ENCODE measurements at places on chromosomes 4 and X. TPM values are rescaled to one million over a fixed set of nuclear protein-coding genes. Genes with fewer than 3 reads are reported as not detected.

DNA sequence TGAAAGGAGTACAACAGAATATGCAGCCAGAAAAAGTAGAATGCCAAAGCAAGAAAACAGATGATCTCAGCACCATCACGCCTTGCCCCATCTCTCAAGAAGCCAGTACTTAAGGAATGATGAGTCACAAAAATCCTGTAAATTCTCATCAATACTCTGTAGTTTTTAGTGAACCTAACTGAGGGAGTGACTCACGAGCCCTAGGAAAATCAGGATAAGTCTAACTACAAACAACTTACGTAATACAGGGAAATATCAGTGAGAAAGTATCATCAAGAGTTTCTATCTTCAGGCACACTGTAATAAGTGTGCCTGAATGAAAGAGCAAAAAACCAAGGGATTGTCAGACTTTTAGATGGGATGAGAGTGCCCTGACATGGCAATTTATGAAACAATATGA, 644.4 kb downstream of the STPG2 start:
- H3K27me3 ChIP-seq: no peaks in the 10 kb centered on the region
- H3K4me3 ChIP-seq: no peak overlapping the region
- DNase-seq: no peak

GRCh38 chrX:107674480-107675364, 46.4 kb downstream of the PRPS1 start:
- H3K4me3 ChIP-seq: peak overlapping the region; percentile 62
- no peaks in the 10 kb centered on the region for H3K36me3 ChIP-seq
- peak; percentile 8 for DNase-seq
- no peaks in the 10 kb centered on the region for H3K27me3 ChIP-seq
- H3K27ac ChIP-seq: peak overlapping the region; percentile 56

- peak; percentile 26 for DNase-seq
- peak overlapping the region; percentile 89 for H3K4me3 ChIP-seq
- no peaks in the 10 kb centered on the region for H3K27me3 ChIP-seq
- peaks cover 42% of the 10 kb centered on the region for H3K4me1 ChIP-seq
- no peaks in the 10 kb centered on the region for H3K36me3 ChIP-seq
Observed at GRCh38 chr4:85475631-85476233, 782 bp downstream of the ARHGAP24 start.

DNA sequence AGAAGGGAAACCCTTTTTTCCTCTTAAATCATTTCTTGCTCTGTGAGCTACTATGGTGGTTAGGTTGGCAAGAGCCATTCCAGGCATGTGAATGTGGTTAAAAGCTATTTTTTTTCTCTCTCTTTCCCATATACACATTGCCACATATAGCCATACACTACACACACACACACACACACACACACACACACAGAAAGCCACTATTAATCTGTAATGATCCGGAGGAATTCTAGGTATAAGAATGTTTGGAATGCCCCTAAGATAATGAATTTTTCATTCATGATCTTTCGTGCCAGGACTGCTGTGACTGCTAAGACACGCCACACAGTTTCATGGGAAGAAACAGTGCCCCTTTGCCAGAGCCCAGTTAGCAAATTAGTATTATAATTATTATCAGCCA, 21.8 kb upstream of the TLL1 start:
- no peaks in the 10 kb centered on the region for H3K27me3 ChIP-seq
- no peak for DNase-seq
- H3K27ac ChIP-seq: no peak overlapping the region
- no peak overlapping the region for H3K4me3 ChIP-seq
- H3K4me1 ChIP-seq: no peaks in the 10 kb centered on the region

PLP2 gene
- total RNA-seq: 214 TPM

All from HFFc6 (cell line).